Stimulated activated CD4-positive, alpha-beta T cell treated with anti-CD3 and anti-CD28 coated beads, Interleukin-2, amount 100 ng/mL, for 4 hours (primary cell): ENCODE measurements at places on chromosomes 2 and 18.
A peak's percentile ranks its signal among the peaks of the same experiment; 100 is the strongest.

- DNase-seq, result no peak
Observed at GRCh38 chr18:42412896-42413295, 457.9 kb downstream of the PIK3C3 start.

DNA sequence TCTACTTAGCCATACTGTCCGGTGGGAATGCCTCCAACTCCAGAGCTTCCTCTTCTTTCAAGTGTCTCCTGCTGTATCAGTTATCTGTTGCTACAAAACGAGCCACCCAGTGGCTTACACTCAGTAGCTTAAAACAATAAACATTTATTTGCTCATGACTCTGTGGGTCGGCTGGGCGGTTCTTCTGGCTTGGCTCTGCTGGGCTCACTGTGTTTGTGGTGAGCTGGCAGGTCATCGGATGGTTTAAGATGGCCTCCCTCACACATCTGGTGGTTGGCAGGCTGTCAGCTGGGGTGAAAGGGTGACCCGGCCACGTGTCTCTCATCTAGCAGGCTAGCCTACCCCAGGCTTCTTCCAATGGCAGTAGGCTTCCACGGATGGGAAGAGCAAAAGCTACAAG is 122.4 kb upstream of the SLC1A4 start:
- no peak for DNase-seq

- no peak for DNase-seq
Observed at GRCh38 chr2:85175369-85176299, 42.4 kb downstream of the TCF7L1 start.

DNA sequence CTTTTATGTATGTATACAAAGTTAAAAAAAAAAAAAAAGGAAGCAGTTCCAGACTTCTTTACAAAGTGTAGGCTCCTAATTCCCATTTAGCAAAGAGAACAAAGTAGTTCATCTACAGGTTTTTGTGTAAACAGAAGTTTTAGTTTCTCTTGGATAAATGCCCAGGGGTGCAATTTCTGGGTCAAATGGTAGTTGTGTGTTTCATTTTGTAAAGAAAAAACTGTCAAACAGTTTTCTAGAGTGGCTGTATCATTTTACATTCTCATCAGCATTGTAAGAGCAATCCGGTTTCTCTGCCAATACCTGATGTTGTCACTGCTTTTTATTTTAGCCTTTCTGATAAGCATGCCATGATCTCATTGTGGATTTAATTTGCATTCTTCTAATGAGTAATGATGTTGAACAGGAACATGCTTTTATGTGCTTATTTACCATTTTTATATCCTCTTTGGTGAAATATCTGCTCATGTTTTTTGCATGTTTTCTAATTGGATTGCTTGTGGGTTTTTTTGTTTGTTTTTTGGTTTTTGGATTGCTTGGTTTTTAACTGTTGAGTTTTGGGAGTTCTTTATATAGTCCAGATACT is 16.6 kb upstream of the PSME4 start:
- DNase-seq, result no peak

DNA sequence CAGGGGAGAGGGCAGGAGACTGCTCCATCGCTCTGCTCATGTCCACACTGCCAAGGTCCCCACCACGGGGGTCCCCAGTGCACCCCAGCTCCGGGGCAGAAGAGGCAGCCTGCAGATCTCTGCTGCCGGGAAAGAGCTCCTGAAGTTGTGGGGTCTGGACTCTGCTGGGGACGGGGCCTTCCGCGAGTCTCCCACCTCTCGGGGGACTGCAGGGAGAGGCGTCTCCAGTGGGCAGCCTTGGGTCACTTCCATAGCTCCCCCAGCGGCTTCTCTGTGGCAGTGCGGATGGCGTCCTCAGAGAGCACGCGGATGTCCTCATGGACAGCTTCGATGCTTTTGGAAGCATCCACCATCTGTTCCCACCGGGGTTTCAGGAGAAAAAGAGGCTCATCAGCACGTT is 10.7 kb downstream of the DTYMK start:
- no peak for DNase-seq

DNA sequence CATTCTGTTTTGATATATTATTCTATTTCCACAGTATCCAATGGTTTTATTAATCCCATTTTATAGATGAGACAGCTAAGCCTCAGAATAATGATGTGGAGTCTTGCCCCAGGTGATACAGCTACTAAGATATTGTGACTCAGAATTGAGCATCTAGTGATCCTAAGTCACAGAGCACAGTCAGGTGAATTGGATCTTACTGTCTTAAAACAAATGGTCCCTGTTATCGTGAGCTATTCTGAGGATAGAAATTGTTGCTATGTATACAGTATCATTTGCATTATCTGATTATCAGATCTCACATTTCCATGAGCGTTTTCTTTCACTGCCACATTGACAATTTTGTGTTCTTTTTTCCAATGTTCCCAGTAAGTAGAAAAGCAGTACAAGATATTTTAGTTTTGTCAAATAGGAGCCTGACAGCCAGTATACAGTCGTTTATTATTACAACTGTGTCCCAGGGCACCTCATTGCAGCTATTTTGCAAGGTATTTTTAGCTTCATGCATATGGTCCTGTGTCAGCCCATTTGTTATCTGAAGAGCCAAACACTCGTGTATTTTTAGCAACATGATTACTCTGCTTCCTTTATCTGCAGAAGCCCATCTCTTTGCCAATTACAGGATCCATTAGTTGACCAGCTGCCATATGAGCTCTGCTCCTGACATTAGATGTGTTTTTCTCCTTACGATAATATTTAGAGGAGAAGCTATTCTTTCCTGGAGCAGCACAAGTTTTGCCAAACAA is 25.1 kb upstream of the SGPP2 start:
- DNase-seq, result no peak

- DNase-seq, result no peak
Observed at GRCh38 chr2:172586245-172586891, 30.5 kb downstream of the PDK1 start.

- DNase-seq, result no peak
Observed at GRCh38 chr2:70751881-70752280, 16.1 kb downstream of the ADD2 start.

DNA sequence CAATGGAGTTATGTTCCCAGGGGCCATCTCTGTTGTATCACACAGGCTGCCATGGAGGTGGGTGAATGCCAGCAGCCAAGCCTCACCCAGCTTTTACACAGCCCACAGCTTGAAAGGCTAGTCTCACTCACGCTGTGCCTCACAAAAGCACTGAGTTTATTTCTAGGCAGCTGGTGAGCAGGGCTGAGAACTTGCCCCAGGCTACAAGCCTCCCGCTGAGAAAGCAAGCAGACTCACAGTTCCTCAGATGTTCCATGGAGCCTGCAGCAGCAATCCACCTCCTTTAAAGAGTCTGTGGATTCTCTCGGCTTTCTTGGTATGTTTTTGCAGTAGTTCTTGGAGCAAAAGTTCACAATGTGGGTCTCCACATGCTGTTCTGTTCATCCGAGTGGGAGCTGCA is 40.9 kb upstream of the ALKAL2 start:
- no peak for DNase-seq

- no peak for DNase-seq
Observed at GRCh38 chr2:95275601-95276243, 1.5 kb downstream of the PROM2 start.

- no peak for DNase-seq
Observed at GRCh38 chr2:51597086-51597485, 565.2 kb upstream of the NRXN1 start.

GRCh38 chr18:50816419-50817166 is 3.2 kb downstream of the MRO start:
- no peak for DNase-seq

DNA sequence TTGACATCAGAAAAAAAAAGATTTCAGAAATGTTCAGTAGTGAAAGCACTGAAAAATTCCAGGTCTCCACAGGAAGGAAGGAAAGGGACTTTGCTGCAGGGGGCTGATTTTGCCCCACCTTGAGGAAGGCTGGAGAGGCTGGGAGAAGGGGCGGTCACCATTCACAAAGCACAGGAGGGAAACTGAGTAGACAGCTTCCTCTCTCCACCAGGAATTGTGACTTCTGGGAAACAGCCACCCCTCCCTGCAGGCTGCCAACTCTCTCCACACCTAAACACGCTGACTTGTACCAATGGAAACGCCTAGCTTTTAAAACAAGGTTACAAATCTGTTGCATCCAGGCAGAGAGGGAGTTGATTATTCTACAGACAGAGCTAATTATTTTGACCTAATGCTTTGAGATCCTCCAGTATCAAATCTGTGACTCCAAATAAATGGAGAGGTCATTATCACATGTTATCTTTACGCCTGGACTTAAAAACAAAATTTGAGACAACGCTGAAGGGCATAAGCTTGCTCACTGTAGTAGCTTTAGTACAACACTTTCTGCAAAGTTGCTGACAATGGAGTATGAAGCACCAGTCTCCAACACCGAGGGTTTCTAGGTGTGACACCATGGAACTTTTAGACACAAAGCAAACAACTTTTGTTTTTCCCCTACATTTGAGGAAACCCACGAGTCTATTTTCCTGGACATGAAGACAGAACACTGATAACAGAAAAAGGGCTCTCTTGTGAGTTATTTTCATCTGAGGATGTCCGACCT is 42.7 kb downstream of the EPHA4 start:
- no peak for DNase-seq

- no peak for DNase-seq
Observed at GRCh38 chr2:26491563-26492167, 13.7 kb upstream of the OTOF start.

DNA sequence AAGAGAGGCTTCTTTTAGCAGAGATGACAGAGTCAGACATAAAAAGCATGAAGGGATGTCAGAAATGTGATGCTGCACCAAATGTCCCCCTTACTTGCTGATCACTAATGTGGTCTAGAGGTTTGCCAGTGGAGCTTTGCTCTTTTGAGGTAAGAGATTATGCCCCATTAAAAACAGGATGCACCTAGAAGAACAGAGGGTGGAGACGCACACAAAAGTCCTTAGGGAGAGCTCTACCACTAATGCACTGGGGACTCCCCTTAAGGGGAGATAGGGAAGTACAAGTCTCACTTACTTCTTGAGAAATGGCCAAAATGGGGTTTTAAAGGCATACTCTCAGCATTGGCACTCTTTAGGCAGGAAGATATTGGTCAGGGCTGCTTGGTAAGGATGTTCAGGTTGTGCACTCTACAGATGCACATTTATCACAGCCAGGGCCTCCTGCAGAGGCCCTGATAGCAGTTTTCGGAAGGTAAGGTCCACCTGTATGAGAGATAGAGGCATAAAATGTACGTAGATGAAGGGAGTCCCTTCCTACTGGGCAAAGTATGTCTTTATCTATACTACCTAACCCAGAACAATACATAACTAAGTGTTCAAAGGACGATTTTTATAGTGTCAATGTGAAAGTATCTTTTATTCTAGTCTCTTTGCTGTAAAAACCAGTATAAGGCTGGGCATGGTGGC is 17.0 kb upstream of the SCYGR1 start:
- no peak for DNase-seq

DNA sequence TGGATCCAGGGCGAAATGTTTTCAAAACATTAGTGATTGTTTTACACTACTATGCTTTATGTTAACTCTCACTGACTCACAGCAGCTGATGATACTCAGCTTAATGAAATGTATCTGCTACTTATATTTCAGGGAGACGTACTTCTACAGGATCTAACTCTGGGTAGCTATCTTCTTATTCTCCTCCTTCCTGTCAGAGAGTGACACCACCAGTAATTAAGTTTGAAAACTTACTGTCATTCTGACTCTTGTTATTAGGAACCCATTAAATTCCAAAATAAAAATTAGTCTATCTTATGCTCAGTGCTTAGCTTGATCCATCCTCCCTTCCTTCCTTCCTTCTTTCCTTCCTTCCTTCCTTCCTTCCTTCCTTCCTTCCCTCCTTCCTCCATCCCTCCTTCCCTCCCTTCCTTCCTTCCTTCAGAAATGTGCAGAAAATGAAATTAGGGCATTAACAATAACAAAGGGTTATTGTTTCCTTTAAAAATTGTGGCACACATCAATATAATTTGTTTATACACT is 441.1 kb downstream of the MEIS1 start:
- no peak for DNase-seq

- no peak for DNase-seq
Observed at GRCh38 chr2:68176657-68177056, 19.0 kb downstream of the PNO1 start.

DNA sequence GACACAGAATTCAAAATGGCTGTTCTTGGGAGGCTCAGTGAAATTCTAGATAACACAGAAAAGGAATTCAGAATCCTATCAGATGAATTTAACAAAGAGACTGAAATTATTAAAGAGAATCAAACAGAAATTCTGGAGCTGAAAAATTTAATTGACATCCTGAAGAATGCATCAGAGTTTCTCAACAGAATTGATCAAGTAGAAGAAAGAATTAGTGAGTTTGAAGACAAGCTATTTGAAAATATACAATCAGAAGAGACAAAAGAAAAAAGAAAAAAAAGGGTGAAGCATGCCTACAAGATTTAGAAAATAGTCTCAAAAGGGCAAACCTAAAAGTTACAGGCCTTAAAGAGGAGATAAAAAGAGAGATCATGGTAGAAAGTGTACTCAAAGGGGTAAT is 12.0 kb upstream of the RANBP2 start:
- DNase-seq, result no peak

DNA sequence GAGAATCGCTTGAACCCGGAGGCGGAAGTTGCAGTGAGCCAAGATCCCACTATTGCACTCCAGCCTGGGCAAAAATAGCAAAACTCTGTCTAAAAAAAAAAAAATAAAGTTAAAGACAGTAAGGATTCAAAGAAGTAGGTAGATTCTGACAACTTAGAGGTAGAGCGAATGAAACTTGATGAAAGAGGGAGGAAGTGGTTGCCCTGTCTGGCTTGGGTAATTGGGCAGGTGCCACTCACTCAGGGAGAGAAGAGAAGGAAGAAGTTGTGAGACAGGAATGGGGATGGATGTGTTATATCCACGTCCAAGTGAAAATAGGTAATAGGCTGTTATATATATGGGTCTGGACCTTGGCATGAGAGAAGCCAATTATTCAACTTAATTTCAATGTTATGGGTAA is 26.3 kb downstream of the NDC80 start:
- no peak for DNase-seq

DNA sequence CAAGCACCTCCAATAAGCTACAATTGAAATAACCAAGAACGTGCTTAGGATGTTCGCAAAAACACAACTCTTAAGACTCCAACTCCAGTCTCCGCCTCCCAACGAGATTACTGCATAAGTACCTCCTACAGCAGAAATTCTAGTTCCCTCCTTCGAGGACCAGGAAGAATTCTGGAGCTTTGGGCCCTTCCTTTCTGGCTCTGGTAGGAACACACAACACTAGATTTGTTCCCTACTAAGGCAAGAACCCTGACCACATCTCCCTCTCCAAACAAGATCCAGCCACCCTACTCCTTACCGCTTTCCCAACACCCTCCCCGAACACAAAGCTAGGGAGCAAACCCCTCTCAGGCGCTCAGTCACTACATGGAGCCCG is 721 bp downstream of the ADAM17 start:
- peak; percentile 19 for DNase-seq

- no peak for DNase-seq
Observed at GRCh38 chr2:152718909-152719645, 657 bp downstream of the ARL6IP6 start.

GRCh38 chr2:193141-193671 is 70.6 kb downstream of the SH3YL1 start:
- DNase-seq, result no peak

- no peak for DNase-seq
Observed at GRCh38 chr2:60453872-60454271, 99.6 kb downstream of the BCL11A start.

GRCh38 chr18:59272891-59273758 is at the start of gene RAX:
Gene RAX (minus strand): TSS chr18:59273454. CDS start chr18:59273206, 248 bp downstream.
- DNase-seq, result no peak
